ENCODE measurements at places on chromosomes 12 and 14.

DNA sequence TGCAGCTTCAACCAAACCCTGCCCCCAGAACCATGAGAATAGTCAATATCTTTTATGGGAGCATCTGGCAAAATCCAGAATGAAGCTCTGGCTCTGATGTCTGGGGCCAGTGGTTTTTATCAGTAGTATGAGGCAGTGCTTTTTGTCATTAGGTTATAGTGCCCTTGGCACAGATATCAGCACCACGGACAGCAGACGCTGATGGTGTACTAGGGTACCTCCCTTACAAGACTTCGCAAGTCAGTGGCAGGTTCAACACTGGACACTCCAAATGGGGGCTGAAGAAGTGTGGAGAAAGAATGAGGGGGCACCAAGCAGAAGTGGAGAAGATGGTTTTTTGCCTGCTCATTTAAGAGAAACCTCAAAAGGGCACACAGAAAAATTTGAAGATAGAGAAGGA lies 68.2 kb upstream of the E2F7 start:
- DNase-seq: no peak

DNA sequence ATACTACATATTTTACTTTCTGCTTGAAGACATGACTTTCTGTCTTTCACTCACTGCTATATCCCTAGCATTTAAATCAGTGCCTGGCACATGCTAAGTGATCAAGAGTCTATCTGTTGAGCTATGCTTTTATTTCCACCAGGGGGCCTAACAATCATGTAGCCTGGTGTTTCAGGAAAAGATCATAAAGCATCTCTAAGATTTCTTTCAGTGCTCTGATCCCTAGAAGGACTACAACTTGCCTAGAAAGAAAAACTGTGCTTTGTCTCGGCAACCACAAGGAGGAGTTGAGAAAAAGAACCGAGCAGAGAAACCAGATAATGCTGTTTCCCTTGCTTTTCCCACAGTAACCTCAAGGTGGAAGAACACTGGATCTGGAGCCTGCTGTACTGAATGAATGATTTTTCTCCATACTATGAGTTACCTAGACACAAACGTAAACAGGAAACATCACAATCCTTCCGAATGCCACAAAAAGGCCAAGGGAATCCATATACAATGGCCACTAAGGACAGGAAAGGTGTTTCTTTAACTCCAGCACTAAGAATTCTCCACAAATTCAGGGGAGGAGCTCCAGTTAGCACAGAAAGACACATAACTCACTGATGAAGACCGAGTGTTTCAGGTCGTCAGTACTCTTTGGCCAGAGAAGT lies 1.2 kb downstream of the CRY1 start:
- DNase-seq: no peak

DNA sequence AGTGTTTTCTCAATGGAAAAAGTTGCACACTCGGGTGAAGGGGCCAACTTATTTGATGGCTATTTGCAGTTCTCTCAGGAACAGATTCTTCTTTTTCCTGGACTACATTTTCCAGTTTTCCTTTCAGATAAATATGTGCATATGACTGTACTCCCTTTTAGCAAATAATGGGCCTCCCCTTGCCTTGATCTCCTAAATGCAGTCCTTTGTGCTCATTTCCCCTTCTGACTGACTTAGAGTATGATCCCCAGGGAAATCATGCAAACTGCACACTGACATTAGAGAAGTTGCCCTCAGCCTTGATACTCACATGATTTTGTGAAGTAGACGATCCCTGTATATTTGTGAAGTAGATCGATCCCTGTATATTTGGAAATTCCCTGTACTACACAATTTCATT lies 492.9 kb upstream of the NOVA1 start:
- no peak for DNase-seq

GRCh38 chr14:53365486-53366130 lies 212.5 kb upstream of the DDHD1 start:
- no peak for DNase-seq

- DNase-seq: no peak
Measured at GRCh38 chr12:75818863-75819262, 212.7 kb downstream of the PHLDA1 start.

- no peak for DNase-seq
Measured at GRCh38 chr14:30053103-30053502, 125.5 kb upstream of the PRKD1 start.

DNA sequence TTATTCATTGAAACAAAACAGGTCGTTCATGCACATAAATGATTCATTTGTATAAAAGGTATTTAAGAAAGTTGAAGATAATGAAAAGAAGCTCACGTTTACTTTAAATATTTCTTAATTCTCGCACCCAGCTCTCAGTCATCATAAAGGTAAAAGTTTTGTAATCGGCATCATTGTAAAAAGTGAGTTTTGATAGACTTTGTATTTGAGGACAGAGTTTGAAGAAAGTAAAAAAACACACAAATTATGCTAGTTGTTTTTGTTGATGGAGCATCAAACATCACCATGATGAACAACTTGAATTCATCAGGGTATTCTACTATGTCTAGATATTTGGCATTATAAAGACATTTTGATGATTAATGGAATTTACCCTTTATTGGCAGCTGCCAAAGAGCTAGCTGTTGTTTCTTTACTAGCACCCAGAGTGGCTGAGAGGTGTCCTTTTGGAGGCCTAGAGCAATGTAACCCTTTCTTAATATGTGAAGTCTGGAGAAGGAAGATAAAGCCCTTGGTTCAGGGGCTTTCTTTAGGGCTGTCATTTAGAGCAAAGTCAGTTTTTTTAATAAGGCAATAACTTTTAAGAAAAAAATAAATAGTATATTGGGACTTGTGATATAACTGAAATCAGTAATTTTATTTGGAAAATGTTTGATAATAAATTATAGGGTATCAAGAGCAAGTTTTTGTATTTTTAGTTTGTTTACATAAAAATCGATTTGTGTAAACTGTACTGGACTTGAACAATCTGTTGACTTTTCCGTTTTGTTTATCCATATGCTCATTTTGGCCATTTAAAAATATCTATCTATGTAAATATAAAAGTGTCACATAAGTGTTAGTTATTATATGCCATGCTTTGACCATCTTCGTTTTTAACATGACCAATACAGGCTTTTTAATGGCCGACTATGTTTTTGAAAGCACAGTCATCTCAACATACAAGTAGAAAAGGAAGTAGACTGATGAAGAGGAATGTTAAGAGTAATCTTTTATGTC lies 7.4 kb downstream of the GLRX5 start:
- no peak for DNase-seq
